ENCODE measurements at places on chromosomes 1 and 21. TPM values are rescaled to one million over a fixed set of nuclear protein-coding genes. Genes with fewer than 3 reads are reported as not detected.

GRCh38 chr1:109239047-109239408 is 10.3 kb upstream of the CELSR2 start:
- no peak for DNase-seq

DNA sequence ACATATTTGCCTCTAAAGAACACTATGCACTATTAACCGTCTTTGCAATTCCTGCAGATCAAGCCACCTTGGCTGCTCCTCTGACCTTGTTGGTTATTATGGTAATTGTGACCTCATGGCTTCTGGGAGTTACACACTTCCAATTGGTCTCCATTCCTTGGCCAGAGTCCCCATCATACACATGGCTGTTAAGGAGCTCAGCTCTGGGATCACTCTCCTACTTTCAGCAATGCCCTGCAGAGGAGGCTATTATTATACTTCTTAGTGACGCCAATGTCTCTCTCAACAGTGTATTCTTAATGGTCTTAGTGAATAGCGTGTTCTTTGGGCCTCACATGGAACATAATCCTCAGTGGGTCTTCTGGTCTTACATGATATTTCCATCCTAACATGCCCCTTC is 10.0 kb upstream of the JAK1 start:
- DNase-seq = no peak

DNA sequence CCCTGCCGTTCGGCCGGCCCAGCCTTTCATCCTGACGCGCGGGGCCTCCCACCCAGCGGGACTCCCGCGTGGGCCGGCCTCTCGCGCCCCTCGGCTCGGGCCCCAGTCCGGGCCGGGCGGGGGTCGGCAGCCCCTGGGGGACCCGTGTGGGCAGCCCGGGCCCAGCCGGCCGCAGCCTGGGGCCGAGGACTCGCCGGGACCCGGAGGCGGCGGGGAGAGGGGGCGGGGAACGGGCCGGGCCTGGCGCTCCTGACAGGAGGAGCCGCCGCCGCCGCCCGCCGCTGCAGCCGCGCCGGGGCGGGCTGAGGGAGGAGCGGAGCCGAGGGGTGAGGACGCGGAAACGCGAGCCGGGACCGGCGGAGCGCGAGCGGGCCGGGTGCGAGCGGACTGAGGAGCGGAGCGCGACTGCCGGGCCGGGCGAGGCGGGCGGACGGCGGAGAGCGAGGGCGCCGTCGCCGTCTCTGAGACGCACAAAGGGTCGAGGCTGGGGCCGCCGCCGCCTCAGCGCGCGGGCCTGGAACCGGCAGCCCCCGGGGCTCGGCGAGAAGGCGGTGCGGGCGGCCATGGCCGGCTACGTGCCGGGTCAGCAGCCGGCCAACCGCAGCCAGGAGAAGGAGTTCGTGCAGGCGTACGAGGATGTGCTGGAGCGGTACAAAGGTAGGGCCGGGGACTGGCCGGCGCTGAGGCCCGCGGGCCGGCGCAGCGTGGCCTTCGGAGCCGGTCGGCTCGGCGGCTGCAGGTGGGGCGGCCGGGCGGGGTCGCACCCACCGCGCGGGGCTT is 79.1 kb downstream of the NDUFS5 start:
- DNase-seq = peak; percentile 55

- no peak for DNase-seq
These were observed 5.2 kb downstream of the CAPN9 start for GRCh38 chr1:230752407-230752806.

DNA sequence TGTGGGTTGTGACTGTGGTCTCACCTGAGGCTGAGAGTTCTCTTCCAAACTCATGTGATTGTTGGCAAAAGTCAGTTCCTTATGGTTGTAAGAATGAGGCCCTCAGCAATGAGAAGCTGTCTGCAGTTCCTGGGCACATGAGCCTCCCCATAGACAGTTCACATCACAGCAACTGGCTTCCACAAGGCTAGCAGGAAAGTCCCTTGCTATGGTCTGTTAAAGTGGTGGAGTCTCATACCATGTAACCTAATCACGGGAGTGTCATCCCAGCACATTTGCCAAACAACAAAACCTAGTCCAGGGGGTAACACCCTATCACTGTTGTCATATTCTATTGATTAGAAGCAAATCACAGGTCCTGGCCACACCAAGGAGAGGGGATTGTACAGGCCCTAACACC is 163.8 kb downstream of the BACH1 start:
- no peak for DNase-seq

DNA sequence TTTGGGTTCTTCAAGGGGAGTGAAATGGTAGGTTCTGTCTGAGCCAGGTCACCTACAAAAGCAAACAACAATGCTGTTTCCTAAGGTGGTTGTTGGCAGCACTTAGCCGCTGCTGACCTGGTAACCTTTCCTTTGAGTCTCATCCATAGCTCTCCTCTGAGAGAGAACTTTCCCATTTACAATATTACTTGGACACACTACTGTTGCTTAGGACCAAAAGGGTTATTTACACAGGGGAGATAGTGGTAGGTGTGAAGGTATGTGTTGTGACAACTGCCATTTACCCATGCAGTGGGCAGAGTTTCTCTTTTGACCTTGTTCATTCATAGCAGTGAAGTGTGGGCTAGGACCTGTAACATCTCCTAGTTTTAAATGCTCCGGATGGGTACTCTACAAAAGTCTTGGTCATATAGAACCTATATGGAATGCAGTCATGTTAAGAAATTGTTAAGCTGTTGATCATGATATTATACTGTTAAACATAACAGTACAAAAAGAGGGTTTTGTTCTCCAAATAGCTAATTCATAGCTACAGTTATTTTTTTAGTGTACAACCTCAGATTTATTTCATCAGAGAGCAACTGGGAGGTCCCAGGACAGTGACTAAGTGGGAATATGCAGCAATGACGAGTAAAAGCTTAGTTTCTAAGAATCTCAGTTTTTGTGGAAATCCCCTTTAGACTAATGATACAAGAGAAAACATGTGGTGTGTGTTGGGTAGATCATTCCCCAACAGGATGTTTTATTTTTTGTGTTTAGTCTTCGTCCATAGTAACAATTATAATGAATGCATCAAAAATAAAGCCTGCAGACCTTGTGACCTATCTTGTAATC is 219.7 kb downstream of the NFIA start:
- DNase-seq = no peak

GRCh38 chr1:215971793-215972441 is 404.8 kb downstream of the KCTD3 start:
- no peak for DNase-seq

- DNase-seq = no peak
These were observed 14.7 kb downstream of the TNFRSF18 start for GRCh38 chr1:1191734-1192133.

DNA sequence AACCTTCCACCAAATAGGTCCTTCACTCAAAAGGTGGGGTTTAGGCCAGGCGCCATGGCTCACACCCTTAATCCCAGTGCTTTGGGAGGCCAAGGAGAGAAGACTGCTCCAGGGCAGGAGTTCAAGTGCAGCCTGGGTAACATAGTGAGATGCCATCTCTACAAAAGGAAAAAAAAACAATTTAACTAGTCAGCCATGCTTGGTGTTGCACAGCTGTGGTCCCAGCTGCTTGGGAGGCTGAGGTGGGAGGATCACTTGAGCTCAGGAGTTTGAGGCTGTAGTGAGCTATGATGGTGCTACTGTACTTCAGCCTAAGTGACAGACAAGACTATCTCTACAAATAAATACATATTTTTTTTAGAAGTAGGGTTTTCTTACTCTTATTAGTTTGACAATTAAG is 617.5 kb downstream of the KIF26B start:
- no peak for DNase-seq

GALE gene
- total RNA-seq = 12.0 TPM

CFAP45 gene
- not detected for total RNA-seq

KCNQ4 gene
- 0.33 TPM for total RNA-seq

LCE3D gene
- not detected for total RNA-seq

SMYD3 gene
- total RNA-seq = 19.5 TPM

BATF3 gene
- 1.0 TPM for total RNA-seq

SLC25A33 gene
- 2.5 TPM for total RNA-seq

Measured in CD4-positive, alpha-beta memory T cell (primary cell).